ENCODE measurements at places on chromosomes 6 and 20.

GRCh38 chr6:161413355-161413771, 139.5 kb upstream of the AGPAT4 start:
- no peak for DNase-seq

GRCh38 chr20:45819466-45819865, 7.0 kb downstream of the UBE2C start:
- no peak for DNase-seq

DNA sequence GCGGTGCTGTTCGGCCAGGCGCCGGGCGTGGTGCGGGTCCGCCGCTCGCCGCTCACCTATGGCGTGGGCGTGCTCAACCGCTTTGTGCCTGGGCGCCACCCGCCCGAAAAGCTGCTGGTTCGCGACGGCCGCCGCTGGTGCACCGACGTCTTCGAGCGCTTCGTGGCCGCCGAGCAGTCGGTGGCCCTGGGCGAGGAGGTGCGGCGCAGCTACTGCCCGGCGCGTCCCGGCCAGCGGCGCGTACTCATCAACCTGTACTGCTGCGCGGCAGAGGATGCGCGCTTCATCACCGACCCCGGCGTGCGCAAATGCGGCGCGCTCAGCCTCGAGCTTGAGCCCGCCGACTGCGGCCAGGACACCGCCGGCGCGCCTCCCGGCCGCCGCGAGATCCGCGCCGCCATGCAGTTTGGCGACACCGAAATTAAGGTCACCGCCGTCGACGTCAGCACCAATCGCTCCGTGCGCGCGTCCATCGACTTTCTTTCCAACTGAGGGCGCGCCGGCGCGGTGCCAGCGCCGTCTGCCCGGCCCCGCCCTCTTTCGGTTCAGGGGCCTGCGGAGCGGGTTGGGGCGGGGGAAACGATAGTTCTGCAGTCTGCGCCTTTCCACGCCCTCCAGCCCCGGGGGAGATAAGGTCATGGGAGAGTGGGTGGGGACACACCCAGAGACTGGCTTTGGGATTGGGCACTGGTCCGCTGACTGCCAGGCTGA, 15.7 kb downstream of the ADISSP start:
- peak; percentile 41 for DNase-seq

DNA sequence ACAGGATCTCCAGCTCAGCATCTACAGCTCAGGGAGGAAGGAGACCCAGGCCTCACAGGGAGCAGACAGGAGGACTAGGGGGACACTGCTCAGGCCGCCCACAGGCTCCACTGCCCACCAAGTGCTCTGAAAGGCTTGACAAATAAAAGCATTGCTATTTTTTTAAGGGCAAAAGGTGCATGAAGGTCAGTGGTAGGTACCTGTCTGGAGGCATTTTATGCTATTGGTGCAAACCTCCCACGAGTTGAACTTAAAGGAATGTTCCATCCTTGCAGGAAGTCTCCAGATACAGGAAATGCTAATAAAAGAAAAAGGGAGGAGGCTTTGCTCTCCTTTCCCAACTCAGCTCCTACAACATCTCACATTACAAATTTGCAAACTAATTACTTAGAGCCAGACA, 228.1 kb downstream of the FOXC1 start:
- DNase-seq: no peak
